ENCODE measurements at places on chromosomes 6 and 20.

- no peak for ATAC-seq
Measured at GRCh38 chr6:140345935-140346334, 971.5 kb upstream of the CITED2 start.

DNA sequence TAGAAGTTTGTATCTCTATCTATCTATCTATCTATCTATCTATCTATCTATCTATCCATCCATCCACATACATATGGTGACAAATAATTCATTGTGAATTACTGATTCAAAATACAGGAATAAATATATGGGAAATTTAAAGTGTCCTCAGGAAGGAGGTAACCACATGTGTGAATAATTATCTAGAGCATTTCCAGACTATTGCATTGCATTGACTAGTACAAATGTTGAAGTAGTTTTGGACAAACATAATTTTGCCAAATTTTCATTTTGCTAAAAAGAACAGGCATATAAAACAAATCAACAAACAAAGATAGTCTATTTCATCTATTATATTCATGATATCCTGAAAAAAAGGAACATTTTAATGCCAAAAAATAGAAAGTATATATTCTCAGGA, 192.7 kb downstream of the UTRN start:
- no peak for ATAC-seq

- no peak for ATAC-seq
Measured at GRCh38 chr6:168951217-168951616, 302.4 kb downstream of the THBS2 start.

DNA sequence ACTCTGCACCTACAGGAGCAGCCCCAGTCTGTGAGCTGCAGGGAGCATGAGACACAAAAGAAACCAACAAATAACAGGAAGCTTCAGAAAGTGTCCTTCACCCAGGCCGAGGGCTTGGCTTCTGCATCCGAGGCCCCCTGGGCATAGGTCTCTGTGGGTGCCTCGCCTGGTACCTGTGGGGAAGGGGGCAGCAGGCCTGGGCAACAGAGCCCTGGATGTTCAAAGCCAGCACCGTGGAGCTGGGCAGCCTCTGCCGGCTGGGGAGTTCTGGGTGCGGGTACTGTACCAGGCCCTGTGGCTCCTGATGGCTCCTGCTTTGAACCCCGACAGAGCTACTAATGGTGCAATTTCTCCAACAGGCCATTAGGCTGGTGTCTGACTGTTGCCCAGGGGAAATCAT, 55.7 kb downstream of the TMEM242 start:
- ATAC-seq: no peak

DNA sequence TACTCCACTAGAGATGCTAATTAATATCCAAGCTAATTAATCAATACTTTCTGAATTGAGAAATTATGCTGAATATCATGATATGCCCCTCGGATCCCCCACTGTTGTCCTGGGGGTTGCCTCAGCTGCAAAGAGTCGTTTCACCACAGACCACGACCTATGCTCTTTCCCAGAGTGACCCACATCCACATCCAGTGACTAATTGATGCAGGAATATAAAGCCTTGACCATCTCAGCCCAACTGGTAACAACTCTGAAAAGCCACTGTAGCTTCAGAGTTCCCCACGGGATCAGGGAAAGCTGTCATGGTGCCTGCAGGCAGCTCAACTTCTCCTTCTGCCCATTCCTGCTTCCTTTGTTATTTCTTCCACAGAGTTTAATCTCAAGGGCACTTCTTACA, 116.9 kb downstream of the RWDD2A start:
- no peak for ATAC-seq

DNA sequence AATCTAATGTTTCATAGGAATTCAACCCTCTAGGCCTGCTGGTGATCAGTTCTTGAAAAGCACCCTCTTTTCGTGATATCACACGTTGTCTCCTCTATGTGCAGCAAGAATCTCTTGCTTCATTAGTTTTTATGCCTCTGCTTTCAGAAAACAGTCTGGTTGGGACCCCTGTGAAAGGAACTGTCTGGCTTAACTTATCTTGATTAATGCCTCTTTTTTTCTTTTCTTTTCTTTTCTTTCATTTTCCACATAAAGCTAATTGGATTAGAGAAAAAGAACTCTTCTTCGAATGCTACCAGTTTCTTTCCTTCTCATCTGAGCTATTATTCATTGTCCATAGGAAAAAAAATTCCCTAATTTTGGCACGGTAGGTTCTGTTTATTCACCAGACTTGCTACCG, 21.3 kb downstream of the ZNF311 start:
- ATAC-seq: no peak

DNA sequence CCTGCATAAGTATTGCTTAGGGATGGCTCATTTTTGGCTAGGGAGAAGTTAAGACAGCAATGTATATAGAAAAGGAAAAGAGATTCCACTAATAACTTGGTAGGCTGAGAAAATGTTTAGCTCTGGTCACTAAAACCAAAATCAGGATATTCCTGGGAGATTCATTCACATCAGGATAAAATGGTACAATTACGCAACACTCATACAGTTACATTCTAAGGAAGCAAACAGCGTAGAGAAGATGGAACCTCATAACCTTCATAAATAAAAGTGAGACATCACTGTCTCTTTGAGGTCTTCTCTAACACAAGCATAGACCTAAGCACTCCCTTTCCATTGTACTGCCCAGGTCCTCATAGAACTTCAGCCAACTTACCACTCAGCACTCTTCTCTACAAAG, 295.7 kb upstream of the RUNX2 start:
- ATAC-seq: no peak

DNA sequence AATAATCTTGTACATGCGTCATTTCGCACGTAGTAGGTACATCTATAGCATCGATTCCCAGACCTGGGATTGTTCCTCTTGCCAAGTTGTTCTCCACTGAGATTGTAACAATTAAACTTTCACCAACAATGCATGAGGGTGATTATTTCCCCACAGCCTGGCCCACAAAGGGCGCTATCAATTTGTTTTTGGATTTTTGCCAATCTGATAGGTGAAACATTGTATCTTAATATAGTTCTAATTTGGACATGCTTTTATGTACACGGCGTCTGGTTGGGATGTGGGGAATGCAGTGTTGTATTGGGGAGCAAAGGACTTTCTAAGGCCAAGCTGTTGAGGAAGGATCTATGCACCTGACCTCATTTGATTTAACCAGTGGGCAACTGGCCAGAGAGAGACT, 59.5 kb downstream of the VEGFA start:
- ATAC-seq: no peak

DNA sequence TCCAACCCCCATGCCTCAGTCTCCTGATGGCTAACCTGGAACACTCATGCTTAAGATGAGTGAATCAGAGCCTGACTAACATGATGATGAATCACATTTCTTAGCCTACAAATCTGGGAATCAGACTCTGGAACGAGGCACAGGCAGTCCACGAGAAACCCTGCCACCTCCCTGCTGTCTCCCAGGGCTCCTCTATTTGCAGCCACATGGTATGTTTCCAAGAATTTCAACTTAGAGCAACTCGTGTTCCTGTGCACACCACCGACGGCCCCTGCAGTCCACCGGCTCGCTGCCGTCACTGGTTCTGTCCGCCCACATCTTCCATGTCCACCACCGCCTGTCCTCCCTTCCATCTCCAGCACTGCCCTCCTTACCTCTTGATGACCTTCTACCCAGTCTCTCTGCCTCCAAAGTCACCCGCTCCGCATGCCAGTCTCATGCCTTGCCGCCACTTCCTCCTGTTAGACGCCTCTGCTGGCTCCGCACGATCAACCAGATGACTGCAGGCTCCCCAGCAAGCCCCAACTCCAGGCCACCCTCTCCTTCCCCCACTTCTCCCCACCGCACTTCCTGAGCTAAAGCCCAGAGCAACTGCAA, 87.6 kb downstream of the AGPAT4 start:
- ATAC-seq: no peak

GRCh38 chr20:2911200-2911599, 37.9 kb downstream of the PTPRA start:
- peak; percentile 79 for ATAC-seq

DNA sequence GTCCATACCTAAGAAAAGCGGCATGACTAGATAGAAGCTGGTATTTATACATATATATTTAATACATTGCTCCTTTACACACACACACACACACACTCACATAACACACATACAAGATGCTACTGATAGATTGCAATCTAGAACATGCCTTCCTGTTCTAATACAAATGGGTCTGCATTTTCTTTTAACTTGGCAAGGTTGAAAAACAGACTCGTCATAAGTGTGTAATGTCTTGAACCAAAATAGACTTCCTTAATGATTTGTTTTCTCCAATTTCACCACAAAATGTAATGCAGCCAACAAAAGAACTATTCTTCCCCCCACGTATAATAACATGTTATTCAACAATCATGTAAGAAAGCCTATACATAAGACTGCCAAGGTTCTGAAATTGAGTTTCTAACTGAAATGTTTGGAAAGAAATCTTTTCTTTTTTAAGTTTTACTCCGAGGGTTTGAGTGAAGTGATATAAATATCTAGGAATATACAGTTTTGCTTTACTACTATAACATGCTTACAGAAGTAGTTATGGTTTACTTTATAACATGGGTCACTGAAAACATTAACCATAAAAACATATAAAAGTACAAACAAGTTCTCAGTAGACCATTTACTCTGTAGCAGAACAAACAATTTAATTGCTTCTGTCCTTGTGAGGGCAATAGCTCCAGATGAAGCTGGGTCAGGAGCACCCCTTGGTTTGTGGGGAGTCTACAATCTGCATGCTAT, 207.5 kb downstream of the FOXC1 start:
- ATAC-seq: no peak

DNA sequence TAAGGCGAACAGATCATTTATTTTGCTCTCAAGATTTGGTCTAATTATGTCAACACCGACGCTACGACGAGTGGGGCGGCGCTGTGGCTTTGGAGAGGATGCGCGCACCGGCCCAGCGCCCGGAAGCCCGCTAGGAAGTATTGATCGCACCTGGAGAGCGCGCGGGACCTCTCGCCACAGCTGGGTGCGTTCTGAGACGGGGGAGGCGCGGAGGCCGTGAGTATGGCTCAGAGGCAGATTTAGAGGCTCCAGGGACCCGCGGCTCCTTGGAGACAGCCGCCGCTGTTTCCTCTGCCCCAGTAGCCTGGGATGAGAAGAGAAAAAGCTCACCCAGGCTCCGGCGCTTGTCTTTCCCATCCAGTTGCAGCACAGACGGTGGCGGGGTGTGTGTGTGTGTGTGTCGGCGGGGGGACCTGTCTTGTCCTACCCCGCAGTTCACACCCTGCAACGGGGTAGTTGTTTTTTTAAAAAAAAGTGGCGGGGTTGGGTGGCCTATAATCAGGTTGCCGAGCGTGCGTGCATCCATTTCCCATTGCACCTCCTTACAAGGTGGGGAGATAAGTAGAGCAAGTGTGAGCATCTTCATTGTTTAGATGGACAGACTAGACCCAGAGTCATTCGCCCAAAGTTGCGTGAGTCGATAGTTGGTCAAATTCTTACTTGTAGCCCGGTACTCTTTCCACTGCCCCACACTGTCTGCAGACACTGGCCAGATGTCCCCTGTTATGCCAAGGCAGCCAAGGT, 11.2 kb downstream of the TFAP2D start:
- ATAC-seq: no peak

- no peak for ATAC-seq
Measured at GRCh38 chr6:40359808-40360207, 227.4 kb downstream of the LRFN2 start.

DNA sequence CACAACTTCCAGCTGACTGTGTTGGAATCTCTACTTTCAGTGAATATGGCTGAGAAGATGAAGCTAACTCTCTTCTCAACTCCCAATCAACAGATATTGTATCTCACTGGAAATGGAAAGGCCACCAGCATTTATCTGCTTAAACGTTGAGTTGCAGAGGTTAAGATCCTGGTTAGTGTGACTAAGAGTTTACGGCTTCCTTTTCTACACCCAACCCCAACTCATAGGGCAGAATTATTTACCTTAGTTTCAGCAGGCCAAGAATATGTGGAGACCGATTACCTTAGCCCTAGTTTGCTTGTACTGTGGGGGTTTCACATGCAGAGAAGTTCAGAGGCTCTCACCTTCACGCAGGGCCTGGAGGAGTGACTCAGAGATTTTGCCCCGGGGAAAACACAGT, 1026.6 kb downstream of the EYS start:
- ATAC-seq: no peak

DNA sequence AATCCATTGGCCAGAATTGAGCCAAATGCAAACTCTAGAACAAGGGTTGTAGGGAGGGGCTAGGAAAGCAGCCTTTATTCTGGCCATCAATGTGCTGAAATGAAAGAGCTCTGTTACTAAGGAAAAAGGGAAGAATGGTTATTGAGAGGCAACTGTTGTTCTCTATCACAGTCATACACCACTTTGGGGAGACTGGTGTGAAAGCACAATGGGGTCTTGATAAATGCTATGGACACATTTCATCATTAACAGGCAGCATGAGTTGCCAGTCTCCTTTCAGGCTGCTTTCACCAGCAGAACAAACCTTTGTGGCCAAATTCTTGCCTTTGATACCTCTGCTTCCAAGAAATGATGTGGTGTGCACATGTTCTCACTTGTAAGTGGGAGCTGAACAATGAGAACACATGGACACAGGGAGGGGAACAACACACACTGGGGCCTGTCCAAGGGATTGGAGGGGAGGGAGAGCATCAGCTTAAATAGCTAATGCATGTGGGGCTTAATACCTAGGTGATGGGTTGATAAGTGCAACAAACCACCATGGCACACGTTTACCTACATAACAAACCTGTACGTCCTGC, 86.2 kb downstream of the CDS2 start:
- no peak for ATAC-seq

DNA sequence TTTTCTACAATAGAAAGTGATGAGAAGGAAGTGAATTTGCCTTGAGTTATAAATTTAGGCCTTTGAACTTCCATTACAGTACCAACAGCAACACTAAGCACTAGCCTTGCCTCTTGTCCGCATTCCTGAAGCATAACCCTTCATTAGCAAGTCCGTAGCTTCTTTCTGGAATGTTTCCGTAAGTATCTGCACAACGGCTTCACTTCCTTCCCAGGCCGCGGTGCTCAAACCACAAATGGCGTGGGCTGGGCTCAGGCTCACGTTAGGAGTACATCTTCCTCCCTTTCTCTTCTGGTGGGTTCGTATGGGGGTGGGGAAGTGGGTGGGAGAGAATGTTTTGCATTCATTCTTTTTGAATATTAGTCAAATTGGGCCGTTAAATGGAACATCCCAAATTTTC, 193.8 kb upstream of the SNX9 start:
- ATAC-seq: no peak

DNA sequence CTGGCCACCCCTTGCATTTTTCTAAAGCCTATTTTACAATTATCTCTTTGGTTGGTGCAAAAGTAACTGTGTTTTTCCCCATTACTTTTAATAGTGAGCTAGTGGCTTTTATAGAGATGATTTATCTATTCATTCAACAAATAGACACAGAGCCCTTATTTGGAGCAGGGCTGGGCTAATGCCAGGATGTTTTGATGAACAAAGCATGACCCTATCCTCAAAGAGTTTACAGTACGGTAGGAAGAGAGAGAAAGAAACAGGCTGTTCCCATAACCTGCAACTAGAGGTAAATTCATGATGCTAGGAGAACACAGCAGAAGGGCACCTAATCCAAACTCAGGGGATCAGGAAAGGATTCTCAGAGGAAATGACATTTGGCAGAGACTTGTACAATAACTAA, 37.3 kb upstream of the UST start:
- ATAC-seq: no peak

- ATAC-seq: no peak
Measured at GRCh38 chr6:34161857-34162515, 16.1 kb upstream of the GRM4 start.

GRCh38 chr6:130632897-130633296, 194.3 kb upstream of the SMLR1 start:
- ATAC-seq: no peak

GRCh38 chr20:1806456-1806855, 88.8 kb upstream of the SIRPA start:
- ATAC-seq: no peak
